NCI-H2107 (cell line): ENCODE measurements at places on chromosomes 12 and 14.

GRCh38 chr14:70359076-70359424 is 433 bp downstream of the COX16 start:
- no peak for DNase-seq

DNA sequence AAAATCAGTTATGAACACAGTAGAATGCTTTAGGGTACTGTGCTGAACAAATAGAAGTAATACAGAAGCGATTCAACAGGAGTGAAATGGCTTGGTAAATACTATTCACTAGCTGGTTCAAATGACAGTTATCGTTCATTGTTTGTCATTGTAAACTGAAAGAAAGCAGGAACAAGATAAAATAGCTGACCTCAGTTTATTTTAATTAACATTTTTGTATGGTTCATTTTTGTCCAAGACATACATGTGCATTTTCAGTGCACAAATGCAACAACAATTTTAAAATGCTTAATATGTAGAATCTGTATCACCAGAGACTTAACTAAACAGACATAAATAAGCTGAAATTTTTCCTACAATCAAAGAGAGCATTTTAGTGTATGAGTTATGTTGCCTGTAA is 49.9 kb downstream of the ALX1 start:
- no peak for DNase-seq

- DNase-seq = no peak
These were observed 19.4 kb upstream of the ZDHHC22 start for GRCh38 chr14:77161011-77161410.

GRCh38 chr14:63435838-63436237 is 107.3 kb downstream of the PPP2R5E start:
- no peak for DNase-seq

- no peak for DNase-seq
These were observed 26.1 kb downstream of the JDP2 start for GRCh38 chr14:75453817-75454434.

DNA sequence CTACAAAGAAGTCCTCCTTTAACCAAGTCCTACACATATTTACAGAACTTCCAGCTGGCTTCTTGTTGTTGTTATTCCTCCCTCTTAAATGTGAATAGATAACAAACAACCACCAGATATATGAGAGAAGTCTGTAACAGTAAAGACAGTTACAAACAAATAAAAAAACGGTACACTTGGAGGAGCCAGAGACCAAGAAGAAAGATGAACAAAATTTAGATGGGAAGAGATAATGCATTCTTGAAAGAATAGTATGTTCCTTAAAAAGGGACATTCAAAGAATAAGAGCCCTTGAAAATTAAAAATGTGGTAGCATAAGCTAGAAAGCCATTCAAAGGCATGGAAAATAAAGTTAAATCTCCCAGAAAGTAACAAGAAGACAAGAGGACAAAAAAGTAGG is 25.9 kb downstream of the SLCO1A2 start:
- DNase-seq = no peak

DNA sequence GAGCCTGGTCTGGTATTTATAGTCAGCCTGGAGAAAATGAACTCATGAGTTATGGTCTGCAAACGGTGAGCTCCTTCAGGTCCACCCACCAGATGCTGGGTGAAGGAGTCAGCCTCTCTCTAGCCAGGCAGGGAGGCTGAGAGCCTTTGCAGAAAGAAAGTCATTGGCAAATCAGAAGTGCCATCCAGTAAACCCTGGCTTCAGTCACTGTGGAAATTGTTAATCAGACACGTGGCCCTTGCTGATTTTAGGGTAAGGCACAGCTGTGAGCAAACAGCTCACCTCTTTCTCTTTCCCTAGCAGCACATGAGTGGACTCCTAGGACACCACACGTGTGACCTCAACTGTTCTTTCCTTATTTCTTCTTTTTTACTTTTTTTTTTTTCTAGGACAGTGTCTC is 44.9 kb downstream of the CHST11 start:
- no peak for DNase-seq

GRCh38 chr12:62482769-62483168 is 16.1 kb downstream of the MON2 start:
- no peak for DNase-seq

DNA sequence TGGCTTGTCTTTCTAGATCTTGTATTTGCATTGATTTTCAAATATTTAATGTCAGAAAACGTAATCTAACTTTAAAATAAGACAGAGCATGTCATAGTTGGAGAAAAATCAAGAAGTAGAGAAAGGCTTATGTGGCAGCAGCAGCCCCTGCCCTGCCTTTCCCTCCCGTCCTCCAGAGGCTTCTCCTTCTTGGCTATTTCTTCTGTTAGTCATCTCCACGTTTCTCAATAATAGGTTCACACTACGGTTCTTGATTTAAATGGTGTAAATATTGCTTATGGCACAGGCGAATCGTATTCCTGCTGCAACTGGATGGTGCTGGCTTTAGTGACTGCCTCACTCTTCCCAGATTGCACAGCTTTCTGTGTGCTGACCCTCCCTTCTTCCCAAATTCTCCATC is 42.8 kb downstream of the SLC8B1 start:
- DNase-seq = no peak

DNA sequence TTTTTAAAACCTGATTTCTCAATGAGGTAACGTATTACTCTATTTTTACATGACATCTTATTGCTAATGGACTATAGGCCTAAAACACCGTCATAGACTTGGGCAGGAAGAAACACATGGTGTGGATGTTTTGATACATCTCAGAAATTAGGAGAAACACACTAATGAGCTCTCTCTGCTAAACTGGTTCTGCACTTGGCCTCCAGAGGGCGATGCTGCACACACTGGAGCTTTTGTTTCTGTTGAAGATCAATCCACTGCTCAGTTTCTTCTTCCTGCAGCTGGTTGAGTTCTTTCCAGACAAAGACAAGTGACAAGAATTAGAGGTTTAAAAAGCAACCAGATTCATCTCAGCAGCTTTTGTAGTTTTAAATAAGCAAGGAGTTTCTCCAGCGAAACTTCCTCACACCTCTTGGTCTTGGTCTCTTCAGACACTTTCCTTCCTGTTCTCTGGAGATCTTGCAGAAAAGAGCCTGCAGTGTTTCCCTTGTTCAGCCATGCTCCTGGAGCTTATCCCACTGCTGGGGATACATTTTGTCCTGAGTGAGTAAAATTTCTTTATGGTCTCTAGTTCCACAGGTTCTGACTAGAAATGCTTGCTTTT is 178.5 kb upstream of the OR4E1 start:
- DNase-seq = no peak

GRCh38 chr12:117792471-117792870 is 176.3 kb downstream of the KSR2 start:
- DNase-seq = no peak

- DNase-seq = no peak
These were observed 42.4 kb downstream of the OVCH1 start for GRCh38 chr12:29455087-29455486.

DNA sequence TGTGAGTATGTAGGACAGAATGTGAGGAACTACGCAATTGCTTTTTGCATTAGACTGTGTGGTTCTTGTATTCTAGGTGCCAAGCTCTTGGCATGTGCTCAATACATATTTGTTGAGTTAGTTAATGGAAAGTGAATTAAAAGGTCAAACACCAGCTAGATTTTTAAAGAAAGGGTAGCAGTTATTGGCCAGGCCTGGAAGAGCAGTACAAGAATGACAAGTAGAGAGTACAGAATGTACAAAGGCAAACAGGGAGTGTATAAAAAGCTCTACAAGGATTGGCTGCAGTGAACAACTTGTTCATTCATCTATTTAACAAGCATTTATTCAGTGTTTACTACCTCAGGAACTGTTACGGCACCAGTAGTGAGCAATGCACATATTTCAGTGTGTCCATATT is 854.0 kb upstream of the SEL1L start:
- no peak for DNase-seq

- no peak for DNase-seq
These were observed 4.4 kb downstream of the SERPINA11 start for GRCh38 chr14:94448071-94448808.

DNA sequence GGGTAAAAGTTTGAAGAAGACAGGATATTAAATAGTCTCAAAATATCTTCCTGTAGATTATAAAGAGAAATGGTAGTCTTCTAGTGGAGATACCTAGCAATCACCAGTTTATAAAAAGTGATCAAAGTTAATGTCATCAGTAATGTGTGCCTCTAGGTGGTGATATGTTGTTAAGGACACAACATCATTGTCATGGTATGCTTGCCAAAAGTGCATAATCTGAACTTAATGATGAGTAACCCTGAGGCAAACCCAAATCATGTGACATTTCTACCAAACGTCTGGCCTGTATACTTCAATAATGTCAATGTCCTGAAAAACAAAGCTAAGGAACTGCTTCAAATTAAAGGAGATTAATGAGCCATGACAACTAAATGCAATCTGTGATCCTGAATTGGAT is 214.7 kb downstream of the PHLDA1 start:
- no peak for DNase-seq

- no peak for DNase-seq
These were observed 614.9 kb downstream of the VRK1 start for GRCh38 chr14:97411938-97412612.

DNA sequence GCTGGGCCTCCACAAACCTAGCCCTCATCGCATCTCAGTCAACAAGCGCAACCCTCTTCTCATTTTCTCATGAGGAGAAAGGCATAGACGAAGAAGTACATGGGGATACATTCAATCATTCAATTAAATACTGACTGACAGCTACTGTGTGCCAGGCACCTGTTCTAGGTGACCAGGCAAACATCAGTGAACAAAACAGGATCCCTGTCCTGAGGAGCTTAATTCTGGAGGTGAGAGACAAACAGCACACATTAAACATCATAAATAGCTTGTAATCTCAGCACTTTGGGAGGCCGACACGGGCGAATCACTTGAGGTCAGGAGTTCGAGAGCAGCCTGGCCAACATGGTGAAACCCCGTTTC is 362 bp upstream of the ACYP1 start:
- no peak for DNase-seq

DNA sequence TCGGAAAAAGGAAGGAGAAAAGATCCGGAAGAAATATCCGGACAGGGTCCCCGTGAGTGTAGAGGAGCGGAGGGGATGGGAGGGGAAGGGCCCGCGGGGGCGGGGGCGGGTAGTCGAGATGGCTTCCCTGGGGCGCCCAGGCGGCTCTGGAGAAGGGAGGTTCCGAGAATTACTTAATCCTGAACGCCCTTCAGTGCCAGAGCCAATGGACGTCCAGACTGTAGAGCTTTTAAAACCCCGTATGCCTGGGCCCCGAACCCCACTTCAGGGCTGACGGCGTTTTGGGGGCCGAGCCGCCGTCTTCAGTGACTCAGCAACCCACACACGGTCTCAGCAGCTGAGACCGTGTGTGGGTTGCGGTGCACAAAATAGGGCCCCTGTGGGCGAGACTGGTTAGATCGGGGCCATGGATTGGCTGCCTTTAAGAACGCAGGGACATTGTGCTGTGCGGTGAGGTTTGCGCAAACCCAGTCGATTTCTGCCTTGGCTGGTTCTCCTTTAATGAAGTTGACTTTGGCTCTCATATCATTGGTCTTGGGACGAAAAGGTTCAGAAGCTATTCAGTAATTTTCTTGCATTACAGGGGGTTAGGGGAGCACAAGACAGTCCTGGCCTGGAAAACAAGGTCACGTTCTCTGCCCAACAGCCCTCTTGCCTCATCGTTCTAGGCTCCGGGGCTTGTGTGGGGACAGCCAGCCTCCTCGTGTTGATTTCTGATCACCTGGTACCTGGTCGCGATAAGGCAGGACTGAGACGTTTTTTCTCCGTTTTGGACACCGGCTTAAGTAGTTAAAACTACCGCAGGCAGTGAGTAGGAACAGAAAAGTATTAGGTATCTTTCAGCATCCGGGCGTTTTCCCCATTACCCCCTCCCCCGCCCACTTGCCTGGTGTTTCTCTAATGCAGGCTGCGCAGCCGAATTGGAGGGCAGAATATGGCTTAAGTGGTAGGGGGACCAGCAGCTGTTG is 775 bp downstream of the GABARAPL1 start:
- no peak for DNase-seq

DNA sequence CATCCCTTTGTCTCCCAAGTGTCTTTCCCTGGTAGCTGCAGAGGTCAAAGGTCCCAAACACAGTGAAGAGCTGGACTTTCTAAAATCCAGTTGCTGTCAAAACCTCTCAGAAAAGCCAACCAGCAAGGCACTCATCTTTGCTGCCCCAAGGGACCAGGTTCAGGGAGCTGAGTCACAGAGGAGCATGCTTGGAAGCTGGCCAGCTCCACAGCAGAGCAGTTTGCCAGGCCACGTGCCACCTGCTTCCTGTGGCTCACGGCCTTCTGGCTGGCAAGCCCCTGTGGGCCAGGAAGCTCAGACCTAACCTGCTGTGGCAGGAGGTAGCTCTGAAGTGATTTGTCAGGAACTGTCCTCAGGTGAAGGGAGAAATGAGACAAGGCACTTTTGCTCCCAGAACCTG is 3.6 kb downstream of the ISCU start:
- DNase-seq = peak; percentile 95

- no peak for DNase-seq
These were observed 69.9 kb downstream of the ASCL4 start for GRCh38 chr12:107844312-107844921.

GRCh38 chr12:47899466-47899865 is 5.3 kb downstream of the VDR start:
- DNase-seq = no peak

DNA sequence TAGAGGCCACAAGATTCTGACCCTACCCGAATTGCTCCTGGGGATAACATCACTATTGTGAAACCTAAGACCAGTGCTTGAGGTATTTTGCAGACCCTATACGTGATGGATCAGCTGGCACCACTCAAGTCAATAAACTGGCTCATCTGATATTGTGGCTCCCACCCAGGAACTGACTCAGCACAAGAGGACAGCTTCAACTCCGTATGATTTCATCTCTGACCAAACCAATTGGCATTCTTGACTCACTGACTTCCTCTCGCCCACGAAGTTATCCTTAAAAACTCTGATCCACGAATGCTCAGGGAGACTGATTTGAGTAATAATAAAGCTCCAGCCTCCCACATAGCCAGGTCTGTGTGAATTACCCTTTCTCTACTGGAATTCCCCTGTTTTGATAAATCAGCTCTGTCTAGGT is 1036.1 kb upstream of the TMEM132C start:
- DNase-seq = no peak

DNA sequence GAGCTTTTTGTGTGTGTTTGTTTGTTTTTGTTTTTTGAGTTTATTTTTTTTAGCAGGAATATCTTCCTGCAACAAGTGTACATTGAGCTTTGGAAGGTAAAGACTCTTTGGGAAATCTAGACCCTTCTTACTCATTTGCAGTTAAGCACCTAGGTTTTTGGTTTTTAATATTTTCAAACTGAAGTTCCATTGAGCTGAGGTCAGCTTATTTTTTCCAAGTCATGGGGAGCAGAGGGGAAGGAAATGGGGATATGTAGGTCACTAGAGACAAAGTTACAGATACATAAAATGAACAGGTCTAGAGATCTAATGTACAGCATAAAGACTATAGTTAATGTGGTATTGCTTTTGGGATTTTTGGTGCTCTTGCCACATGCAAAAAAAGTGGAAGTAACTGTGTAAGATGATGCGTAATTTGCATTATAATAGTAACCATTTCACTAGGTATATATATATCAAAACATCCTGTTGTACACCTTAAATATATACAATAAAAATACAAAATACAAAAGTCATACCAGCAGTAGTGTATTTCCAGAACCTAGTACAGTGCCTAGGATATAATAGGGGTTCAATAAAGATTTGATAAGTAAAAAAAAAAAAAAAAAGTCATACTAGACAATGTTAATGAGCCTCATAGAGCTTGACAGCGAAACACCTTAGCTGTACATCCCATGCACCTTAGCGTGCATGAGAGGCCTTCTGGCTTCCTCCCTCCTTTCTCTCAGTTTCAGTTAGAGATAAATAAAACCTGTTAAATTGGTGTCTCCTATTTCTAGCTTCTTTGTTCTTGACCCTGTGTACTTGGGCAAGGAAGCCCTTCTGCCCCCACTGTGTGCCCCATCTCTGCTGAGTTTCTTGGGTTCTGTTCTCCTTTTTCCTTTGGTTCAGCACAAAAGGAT is 22.7 kb downstream of the CGRRF1 start:
- DNase-seq = no peak
